Activated naive CD8-positive, alpha-beta T cell treated with anti-CD3 and anti-CD28 coated beads, Interleukin-2, amount 10 ng/mL, durations not matched to agents 7 days and 5 days (primary cell): ENCODE measurements at places on chromosomes 13 and 19. TPM values are rescaled to one million over a fixed set of nuclear protein-coding genes. Genes with fewer than 3 reads are reported as not detected.

Gene MAP2K7
- total RNA-seq: 46.9 TPM

GRCh38 chr13:83340170-83340569 is 542.1 kb downstream of the SLITRK1 start:
- no peaks in the 10 kb centered on the region for H3K4me1 ChIP-seq
- H3K4me3 ChIP-seq: no peak overlapping the region
- H3K27me3 ChIP-seq: no peaks in the 10 kb centered on the region
- no peaks in the 10 kb centered on the region for H3K36me3 ChIP-seq
- no peak overlapping the region for H3K27ac ChIP-seq

Gene PRRG2
- total RNA-seq: 1.5 TPM

- H3K27me3 ChIP-seq: peaks cover 13% of the 10 kb centered on the region
- peaks cover 15% of the 10 kb centered on the region for H3K36me3 ChIP-seq
- H3K4me1 ChIP-seq: peaks cover 24% of the 10 kb centered on the region
- peak overlapping the region; percentile 100 for H3K27ac ChIP-seq
- no peak for DNase-seq
Observed at GRCh38 chr13:21139374-21139773, 37.0 kb downstream of the SKA3 start.

GRCh38 chr13:78764665-78765064 is 105.7 kb upstream of the OBI1 start:
- H3K4me3 ChIP-seq: no peak overlapping the region
- no peaks in the 10 kb centered on the region for H3K36me3 ChIP-seq
- H3K27ac ChIP-seq: no peak overlapping the region
- H3K4me1 ChIP-seq: no peaks in the 10 kb centered on the region
- no peak for DNase-seq

DNA sequence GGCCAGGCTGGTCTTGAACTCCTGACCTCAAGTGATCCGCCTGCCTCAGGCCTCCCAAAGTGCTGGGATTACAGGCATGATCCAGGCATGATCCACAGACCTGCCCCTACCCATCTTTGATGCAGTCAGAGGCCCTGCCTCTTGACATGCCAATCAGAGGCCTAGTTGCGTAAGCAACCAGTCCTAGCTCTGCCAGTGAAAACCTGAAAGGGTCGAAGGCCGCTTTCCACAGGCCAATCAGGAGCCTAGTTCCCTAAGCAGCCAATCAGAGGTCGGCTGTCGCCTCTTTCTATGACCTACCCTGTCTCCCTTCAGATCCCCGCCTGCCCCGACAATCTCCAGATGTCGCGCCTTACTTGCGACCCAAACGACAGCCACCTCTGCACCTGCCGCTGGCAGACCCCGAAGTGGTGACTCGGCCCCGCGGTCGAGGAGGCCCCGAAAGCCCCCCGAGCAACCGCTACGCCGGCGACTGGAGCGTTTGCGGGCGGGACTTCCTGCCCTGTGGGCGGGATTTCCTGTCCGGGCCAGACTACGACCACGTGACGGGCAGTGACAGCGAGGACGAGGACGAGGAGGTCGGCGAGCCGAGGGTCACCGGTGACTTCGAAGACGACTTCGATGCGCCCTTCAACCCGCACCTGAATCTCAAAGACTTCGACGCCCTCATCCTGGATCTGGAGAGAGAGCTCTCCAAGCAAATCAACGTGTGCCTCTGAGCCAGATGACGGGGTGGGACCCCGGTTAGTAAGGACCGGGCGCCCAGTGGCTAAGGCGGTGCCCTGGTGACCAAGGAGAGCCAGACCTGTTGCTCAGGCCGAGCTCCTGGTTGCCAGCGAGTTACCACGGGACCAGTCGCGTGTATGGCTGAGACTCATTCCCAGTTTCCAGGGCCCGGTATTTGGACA is 6.3 kb downstream of the SYDE1 start:
- peaks cover 13% of the 10 kb centered on the region for H3K36me3 ChIP-seq
- H3K4me1 ChIP-seq: no peaks in the 10 kb centered on the region
- no peak for DNase-seq
- no peak overlapping the region for H3K4me3 ChIP-seq

DNA sequence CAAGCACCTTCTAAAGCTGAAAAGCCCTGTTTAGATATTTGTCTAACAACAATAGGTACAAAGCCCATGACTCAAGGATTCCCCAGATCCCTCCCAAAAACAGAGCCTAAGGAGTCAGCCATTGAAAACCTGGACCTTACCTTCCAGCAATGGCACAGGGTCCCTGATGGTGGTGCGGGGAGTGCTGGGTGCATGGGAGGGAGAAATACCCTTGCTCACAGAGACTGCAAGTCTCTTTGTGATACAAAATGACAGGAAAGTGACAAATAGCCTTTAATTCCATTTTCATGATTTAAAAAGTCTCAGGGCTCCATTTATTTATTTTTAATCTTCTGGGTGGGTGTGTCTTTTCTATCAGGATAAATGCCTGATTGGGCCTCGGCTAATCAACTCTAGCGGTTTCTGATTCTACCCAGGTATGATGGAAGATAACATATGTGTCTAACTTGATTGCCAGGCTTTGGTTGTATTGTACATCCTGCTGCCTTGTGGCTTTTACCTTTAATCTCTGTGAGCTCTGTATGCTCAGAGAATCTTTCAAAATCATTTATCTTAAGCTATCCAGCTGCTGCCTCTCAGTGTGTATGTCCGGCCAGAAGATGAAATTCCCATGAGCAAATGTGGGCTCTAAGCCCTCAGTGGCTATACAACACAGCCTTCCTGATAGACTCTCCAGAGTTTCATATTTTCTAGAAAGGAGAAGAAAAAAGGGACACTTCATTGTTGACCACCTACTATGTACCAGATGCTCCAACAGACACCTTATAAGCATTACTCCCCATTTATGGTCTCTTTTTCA is 54.6 kb upstream of the FAM124A start:
- no peak overlapping the region for H3K27ac ChIP-seq
- peaks cover 17% of the 10 kb centered on the region for H3K27me3 ChIP-seq
- no peaks in the 10 kb centered on the region for H3K36me3 ChIP-seq
- no peak for DNase-seq
- H3K4me3 ChIP-seq: no peak overlapping the region
- H3K4me1 ChIP-seq: no peaks in the 10 kb centered on the region

Gene ABHD17A
- total RNA-seq: 194 TPM

Gene ZNF829
- 9.0 TPM for total RNA-seq

- peak overlapping the region; percentile 63 for H3K4me3 ChIP-seq
- DNase-seq: no peak
- peaks cover 20% of the 10 kb centered on the region for H3K4me1 ChIP-seq
Observed at GRCh38 chr13:21138561-21138960, 37.8 kb downstream of the SKA3 start.

GRCh38 chr19:28981518-28981917 is 231.4 kb downstream of the UQCRFS1 start:
- no peak overlapping the region for H3K27ac ChIP-seq
- H3K4me1 ChIP-seq: no peaks in the 10 kb centered on the region
- H3K27me3 ChIP-seq: peaks cover 3% of the 10 kb centered on the region

DNA sequence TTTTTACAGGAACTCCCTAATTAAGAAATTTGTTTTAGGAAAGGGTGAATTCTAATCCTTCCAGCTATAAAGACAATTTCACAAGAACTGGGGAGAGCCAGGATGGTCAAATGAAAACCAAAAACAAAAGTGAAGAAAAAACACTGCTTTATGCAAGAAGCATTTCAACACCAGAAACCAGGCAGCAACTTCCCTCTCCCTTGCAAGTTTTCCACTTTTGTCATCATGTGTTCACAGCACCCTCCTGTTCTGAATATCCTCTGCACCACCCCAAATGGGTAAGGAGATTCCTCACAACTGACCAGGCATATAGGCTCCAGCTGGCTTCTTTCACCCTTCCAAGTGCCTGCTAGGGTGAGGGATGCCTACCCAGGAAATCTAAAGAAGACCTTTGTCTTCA is 328.1 kb downstream of the TBC1D4 start:
- no peak overlapping the region for H3K4me3 ChIP-seq
- H3K4me1 ChIP-seq: no peaks in the 10 kb centered on the region
- H3K27me3 ChIP-seq: peaks cover 2% of the 10 kb centered on the region
- no peak for DNase-seq
- H3K36me3 ChIP-seq: no peaks in the 10 kb centered on the region

DNA sequence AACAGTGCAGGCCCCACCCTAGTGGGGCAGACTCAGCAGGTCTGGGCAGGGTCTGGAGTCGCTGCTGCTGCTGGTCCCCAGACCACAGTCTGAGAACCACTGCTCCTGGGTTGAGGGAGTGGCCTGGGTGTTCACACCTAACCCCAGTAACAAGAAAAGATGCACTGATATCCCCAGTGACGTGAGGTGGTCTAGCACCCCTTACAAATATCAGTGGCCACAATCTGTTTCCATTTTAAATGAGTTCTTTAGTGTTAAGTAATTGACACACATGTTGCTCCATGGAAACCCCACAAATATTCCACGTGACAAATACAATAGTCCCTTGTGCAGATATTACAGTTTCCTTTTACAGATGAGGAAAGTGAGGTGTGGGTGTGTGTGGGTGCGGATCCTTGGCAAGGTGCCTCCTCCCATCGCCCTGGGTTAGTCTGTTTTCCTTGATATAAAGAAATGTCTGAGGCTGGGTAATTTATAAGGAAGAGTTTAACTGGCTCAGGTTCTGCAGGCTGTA is 96.3 kb upstream of the GPR183 start:
- no peak for DNase-seq
- H3K27ac ChIP-seq: no peak overlapping the region
- H3K27me3 ChIP-seq: peaks cover 3% of the 10 kb centered on the region
- no peak overlapping the region for H3K4me3 ChIP-seq
- H3K4me1 ChIP-seq: peaks cover 7% of the 10 kb centered on the region

GRCh38 chr13:114017966-114018365 is 44.1 kb upstream of the C13orf46 start:
- no peak for DNase-seq
- no peak overlapping the region for H3K4me3 ChIP-seq
- peaks cover 4% of the 10 kb centered on the region for H3K4me1 ChIP-seq
- no peak overlapping the region for H3K27ac ChIP-seq

Gene ATXN8OS
- not detected for total RNA-seq

GRCh38 chr19:3369337-3370213 is 3.2 kb downstream of the NFIC start:
- DNase-seq: no peak
- H3K36me3 ChIP-seq: no peaks in the 10 kb centered on the region
- peak overlapping the region; percentile 7 for H3K4me3 ChIP-seq
- H3K4me1 ChIP-seq: peaks cover 16% of the 10 kb centered on the region

Gene ZNF763
- 6.1 TPM for total RNA-seq

DNA sequence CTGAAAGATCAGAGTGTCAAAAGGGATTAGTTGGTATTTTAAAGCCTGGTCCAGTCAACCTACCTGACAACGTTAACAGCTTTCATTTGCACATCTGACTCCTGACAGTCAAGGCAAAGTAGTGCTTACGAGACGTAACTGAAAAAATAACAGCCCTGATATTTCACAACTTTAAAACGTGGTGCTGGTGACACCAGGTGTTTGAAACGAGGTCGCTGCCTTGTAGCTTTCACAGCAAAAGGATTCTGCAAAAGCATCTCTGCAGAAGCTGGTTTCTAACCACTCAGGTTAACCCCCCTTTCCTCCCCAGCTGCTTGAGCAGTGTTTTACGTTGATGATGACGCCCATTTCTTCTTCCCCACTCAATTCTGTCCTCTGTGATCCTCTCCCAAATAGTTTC is 23.3 kb downstream of the GGACT start:
- no peak for DNase-seq
- H3K27me3 ChIP-seq: peaks cover 2% of the 10 kb centered on the region
- H3K4me1 ChIP-seq: peaks cover 3% of the 10 kb centered on the region
- no peak overlapping the region for H3K4me3 ChIP-seq
- peaks cover 1% of the 10 kb centered on the region for H3K36me3 ChIP-seq

Gene AMER2
- not detected for total RNA-seq

- DNase-seq: no peak
- no peak overlapping the region for H3K27ac ChIP-seq
- no peaks in the 10 kb centered on the region for H3K36me3 ChIP-seq
- H3K4me3 ChIP-seq: no peak overlapping the region
- H3K4me1 ChIP-seq: peaks cover 28% of the 10 kb centered on the region
Observed at GRCh38 chr19:54526972-54527371, 24.3 kb downstream of the LAIR2 start.

GRCh38 chr19:4100647-4101495 is 23.1 kb downstream of the MAP2K2 start:
- peaks cover 20% of the 10 kb centered on the region for H3K4me1 ChIP-seq
- DNase-seq: no peak
- no peak overlapping the region for H3K4me3 ChIP-seq
- peak overlapping the region; percentile 68 for H3K27ac ChIP-seq

GRCh38 chr19:43416951-43417623 is 2.4 kb downstream of the TEX101 start:
- DNase-seq: no peak
- H3K4me3 ChIP-seq: no peak overlapping the region
- H3K27ac ChIP-seq: no peak overlapping the region
- H3K36me3 ChIP-seq: no peaks in the 10 kb centered on the region

Gene FCHO1
- total RNA-seq: 74.2 TPM

- H3K27me3 ChIP-seq: peaks cover 2% of the 10 kb centered on the region
- no peaks in the 10 kb centered on the region for H3K4me1 ChIP-seq
- no peak for DNase-seq
Observed at GRCh38 chr13:60851378-60851777, 454.4 kb downstream of the TDRD3 start.

DNA sequence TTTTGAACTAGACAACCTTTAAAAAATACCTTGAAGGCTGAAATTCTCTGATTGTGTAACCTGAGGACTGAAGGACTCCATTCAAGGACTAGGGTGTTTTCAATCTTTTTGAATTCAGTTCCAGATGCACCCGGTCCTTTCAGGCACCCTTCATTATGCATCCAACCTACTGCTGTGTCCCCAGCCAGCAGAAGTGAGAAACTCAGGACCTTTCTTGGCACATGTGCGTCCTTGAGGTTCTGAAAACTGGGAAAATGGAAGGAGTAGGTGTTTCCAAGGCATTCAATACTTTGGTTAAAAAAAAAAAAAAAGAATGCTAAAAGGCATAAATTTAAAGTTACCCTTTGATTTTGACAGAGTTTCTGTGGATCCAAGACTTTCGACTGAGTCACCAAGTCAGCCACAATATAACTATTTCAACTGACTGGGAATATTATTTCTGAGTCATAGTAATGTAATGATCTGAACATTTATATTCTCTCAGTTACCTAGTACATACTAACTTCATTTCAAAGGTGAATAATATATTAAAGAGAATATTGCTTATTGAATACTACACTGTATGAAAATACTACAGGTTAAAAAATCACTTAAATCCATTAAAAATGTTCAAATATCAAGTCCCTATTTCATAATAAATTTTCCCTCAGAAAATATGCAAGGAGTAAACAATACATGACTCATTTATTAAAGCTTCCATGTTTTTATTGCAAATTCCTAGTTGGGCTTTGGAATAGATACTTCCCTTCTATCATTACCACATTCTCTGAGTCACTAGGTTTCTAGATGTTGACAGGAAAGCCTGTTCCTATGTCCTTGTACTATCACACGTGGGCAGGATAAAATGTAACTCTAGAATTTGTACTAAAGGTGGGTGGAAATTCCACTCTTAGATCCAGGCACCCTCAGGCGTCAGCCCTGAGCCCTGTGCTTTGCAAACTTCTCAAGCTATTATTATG is 2.4 kb upstream of the ITGBL1 start:
- H3K4me1 ChIP-seq: peaks cover 2% of the 10 kb centered on the region
- H3K27me3 ChIP-seq: peaks cover 23% of the 10 kb centered on the region
- H3K4me3 ChIP-seq: no peak overlapping the region
- no peaks in the 10 kb centered on the region for H3K36me3 ChIP-seq
- no peak for DNase-seq
